ENCODE measurements at places on chromosomes 11 and 22.

DNA sequence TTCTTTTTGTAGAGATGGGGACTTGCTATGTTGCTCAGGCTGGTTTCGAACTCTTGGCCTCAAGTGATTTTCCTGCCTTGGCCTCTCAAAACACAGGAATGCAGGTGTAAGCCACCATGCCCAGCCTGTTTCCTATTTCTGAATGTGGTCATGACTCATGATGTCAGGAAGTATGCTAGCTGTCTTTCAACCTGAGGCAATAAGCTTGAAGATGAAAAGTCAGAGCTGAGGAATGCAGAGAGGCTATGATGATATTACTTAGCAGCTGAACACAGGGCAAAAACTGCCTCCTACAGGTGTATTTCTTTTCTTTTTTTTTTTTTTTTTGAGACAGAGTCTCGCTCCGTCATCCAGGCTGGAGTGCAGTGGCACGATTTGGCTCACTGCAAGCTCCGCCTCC is 9.0 kb upstream of the NUCB2 start:
- peaks cover 3% of the 10 kb centered on the region for H3K27me3 ChIP-seq
- H3K36me3 ChIP-seq: no peaks in the 10 kb centered on the region
- no peak overlapping the region for H3K27ac ChIP-seq
- no peak for DNase-seq

DNA sequence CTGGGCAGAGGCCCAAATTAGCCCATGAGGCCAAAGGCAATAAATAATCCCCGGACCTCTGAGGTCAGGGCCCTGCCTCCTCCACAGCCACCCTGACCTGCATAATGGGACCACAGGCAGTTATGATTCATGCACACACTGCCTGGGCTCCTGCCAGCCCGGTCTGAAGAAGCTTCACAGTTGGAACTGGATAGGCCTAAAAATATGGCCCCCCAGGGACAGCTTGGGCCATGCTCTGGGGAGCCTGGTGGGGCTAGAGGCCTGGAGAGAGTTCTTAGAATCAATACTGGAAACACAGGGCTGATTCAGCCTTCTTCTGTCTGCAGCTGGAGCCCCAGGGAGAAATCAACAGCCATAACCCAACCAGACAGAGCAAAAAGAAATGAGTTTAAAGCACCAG is 112.8 kb upstream of the CADM1 start:
- H3K4me1 ChIP-seq: no peaks in the 10 kb centered on the region
- H3K27me3 ChIP-seq: no peaks in the 10 kb centered on the region
- no peaks in the 10 kb centered on the region for H3K36me3 ChIP-seq
- no peak for DNase-seq
- no peak overlapping the region for H3K27ac ChIP-seq
- H3K4me3 ChIP-seq: no peak overlapping the region

DNA sequence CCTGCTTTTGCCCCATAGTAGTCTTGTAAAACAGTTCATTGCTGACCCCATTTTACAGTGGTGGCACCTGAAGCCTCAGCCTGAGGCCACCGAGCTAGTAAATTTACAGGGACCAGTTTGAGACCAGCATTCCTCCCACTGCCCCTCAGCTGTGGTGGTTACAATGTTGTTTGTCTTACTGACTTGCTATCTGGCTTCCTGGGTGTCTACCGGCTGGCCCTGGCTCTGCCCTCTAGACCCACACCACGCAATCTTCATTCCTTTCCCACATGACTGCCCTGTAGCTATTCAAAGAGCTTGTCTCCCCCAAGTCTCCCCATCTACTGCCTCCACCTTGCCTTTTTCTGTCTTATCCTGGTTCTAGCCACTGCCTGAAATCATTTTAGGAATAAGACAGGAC is 20.8 kb downstream of the PIK3IP1 start:
- peaks cover 6% of the 10 kb centered on the region for H3K36me3 ChIP-seq
- no peak overlapping the region for H3K4me3 ChIP-seq
- peaks cover 2% of the 10 kb centered on the region for H3K4me1 ChIP-seq
- H3K27me3 ChIP-seq: no peaks in the 10 kb centered on the region

- no peak overlapping the region for H3K27ac ChIP-seq
- no peaks in the 10 kb centered on the region for H3K36me3 ChIP-seq
- no peaks in the 10 kb centered on the region for H3K4me1 ChIP-seq
- peaks cover 41% of the 10 kb centered on the region for H3K27me3 ChIP-seq
- no peak for DNase-seq
- H3K4me3 ChIP-seq: no peak overlapping the region
Measured at GRCh38 chr11:1641096-1641495, 11.5 kb downstream of the KRTAP5-5 start.

DNA sequence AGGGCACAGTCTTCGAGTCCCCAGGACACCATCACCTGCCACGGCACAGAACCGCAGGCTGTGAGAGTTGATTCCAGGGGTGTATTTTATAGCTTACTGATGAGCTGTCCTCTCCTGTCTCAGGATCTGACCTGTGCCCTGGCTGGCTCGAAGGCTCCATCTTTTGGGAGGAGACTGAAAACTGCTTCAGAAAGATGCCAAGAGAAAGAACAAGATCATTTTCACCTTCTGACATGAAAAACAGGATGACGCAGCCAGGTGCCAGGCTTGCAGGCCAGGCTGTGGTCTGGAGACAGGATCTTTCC is 2.2 kb downstream of the MRGPRD start:
- no peak for DNase-seq
- H3K4me3 ChIP-seq: no peak overlapping the region
- H3K4me1 ChIP-seq: no peaks in the 10 kb centered on the region
- H3K36me3 ChIP-seq: no peaks in the 10 kb centered on the region
- peaks cover 34% of the 10 kb centered on the region for H3K27me3 ChIP-seq

DNA sequence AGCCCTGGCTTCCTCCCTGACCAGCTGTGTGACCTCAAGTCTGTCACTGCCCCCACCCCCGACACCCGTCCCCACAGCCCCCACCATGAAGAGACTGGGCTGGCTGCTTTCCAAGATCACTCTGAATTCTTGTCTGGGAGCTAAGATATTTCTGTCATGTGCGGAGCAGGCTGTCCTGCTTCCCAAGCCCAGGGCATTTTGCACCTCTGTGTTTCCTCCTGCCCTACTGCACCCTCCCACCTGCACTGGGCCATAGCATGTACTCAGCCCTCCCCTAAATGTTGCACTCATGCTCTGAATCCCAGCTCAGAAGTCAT is 30.3 kb upstream of the MYEOV start:
- no peak overlapping the region for H3K4me3 ChIP-seq
- no peak overlapping the region for H3K27ac ChIP-seq
- no peaks in the 10 kb centered on the region for H3K4me1 ChIP-seq
- DNase-seq: no peak
- H3K27me3 ChIP-seq: no peaks in the 10 kb centered on the region
- no peaks in the 10 kb centered on the region for H3K36me3 ChIP-seq

DNA sequence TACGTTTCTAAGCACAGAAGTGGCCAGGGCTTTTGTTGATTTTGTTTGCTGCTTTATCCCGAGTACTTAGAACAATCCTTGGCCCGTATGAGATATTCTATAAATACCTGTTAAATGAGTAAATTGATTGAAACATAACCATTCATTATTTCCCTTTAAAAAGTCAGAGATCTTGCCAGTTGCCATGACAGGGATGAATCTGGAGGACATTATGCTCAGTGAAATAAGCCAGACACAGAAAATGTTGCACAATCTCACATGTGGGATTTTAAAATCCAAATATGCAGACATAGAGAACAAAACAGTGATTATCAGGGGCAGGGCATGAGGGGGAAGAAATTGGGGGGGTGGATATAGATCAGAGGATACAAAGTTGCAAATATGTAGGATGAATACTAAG is 1240.1 kb downstream of the LRRC4C start:
- H3K27ac ChIP-seq: no peak overlapping the region
- no peak for DNase-seq
- H3K27me3 ChIP-seq: no peaks in the 10 kb centered on the region

GRCh38 chr11:63470311-63470710 is 20.7 kb downstream of the PLAAT5 start:
- peaks cover 26% of the 10 kb centered on the region for H3K27me3 ChIP-seq
- no peak overlapping the region for H3K4me3 ChIP-seq
- H3K4me1 ChIP-seq: no peaks in the 10 kb centered on the region
- H3K27ac ChIP-seq: no peak overlapping the region

DNA sequence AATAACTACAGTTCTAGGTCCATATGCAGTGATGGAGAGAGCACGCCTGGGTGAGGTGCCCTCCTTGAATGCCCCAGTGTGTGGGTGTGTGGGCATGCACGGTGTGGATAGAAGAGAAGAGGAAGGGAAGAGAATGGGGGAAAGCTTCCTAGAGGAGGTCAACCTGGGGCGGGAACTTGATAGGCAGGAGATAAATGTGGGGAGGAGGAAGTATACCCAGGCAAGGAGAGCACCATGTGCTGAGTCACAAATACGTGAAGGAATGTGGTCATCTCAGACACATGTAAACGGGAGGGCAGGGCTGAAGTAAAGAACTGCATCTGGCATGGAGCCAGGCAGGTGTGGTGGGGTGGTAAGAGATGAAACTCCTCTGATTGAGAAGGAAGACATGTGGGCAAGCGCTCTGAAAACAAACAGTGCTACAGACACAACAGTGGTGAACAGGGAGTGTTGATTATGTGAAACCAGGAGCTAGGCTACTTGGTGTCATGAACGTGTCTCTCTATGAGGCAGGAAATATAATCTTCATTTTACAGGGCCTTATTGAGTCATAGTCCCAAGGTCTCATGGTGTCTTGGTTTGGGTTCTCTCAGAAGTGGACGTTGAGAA is 61.5 kb upstream of the EED start:
- H3K27me3 ChIP-seq: no peaks in the 10 kb centered on the region
- no peaks in the 10 kb centered on the region for H3K36me3 ChIP-seq
- no peaks in the 10 kb centered on the region for H3K4me1 ChIP-seq
- H3K27ac ChIP-seq: no peak overlapping the region
- DNase-seq: no peak
- H3K4me3 ChIP-seq: no peak overlapping the region

DNA sequence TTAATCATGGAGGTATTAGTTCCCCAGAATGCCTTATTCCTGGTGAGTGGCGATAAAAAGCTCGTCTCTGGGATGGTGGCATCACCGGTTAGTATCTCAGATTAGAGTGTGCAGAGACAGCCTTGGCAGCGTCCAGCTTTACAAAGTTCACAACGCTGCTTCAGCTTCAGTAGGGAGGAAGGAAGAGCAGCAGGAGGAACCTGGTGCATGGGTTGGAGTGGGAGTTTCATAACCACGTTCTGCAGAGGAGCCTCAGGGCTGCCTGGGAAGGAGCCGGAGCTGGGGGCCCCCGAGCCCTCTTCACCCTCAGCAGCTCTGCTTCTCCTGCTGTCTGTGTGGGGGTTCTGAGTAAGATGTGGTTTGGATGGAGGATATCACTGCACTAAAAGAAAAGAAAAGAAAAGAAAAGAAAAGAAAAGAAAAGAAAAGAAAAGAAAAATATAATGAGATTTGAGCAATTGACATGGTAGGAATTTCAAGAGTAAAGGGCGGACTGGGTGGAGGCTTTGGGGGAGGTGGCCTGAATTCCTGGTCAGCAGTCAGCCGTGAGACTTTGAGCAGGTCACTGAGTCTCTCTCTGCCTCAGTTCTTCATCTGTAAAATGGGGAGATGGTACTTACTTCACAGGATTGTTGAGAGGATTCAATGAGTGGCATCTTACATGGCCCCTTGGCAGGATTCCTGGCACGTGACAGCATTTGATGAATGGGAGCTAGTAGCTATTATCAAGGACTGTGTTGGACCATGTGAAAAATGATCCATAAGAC is 6.5 kb downstream of the ASPHD2 start:
- peaks cover 54% of the 10 kb centered on the region for H3K4me1 ChIP-seq
- no peak overlapping the region for H3K4me3 ChIP-seq
- H3K27ac ChIP-seq: peak overlapping the region; percentile 70
- no peaks in the 10 kb centered on the region for H3K27me3 ChIP-seq
- peaks cover 5% of the 10 kb centered on the region for H3K36me3 ChIP-seq

DNA sequence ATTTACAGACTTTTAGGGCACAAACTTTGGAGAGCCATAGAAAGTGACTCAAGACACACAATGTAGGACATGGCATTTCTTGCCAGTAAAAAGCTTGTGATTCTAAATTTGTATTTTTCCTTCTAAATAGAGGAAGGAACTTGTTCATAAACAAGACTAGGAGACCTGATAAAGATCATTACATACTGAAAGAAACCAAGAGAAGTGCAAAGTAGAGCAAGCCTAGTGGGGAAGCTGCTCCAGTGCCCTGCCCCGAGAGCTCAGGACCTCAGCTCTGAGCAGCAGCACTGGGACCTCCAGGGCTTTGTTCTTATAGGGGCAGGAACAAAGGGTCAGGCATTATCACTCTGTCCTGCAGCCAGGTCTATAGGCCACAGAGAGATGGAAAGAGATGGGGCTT is 7.2 kb downstream of the IRAG1 start:
- H3K27me3 ChIP-seq: no peaks in the 10 kb centered on the region
- no peaks in the 10 kb centered on the region for H3K4me1 ChIP-seq
- no peak overlapping the region for H3K27ac ChIP-seq
- H3K36me3 ChIP-seq: no peaks in the 10 kb centered on the region
- H3K4me3 ChIP-seq: no peak overlapping the region
- no peak for DNase-seq

DNA sequence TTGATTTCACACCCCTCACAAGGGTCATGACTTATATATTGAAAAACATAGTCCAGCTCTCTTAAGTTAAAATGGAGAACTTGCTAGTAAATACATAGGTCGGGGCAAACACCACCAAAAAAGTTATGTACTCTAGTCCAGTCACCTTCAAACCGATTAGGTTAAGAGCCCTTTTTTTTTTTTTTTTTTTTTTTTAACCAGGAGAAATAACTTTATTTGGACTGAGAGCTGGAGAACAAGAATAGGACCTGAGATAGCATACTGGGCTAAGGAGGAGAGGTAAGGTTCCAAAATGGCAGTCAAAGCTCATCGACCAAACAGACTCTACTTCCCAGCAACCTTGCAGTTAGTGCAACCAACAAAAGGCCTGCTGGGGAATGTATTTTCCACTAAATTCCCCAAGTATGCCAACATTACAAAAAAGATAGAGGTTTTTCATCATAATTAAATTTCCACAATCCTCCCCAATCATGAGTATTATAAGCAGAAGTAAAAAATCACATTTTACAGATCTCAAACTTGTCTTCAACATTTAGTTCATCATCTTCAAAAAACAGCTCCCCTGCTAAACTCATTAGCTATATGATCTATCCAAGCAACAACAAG is 3.8 kb downstream of the TMEM41B start:
- peaks cover 5% of the 10 kb centered on the region for H3K36me3 ChIP-seq
- no peak for DNase-seq
- H3K27me3 ChIP-seq: no peaks in the 10 kb centered on the region
- H3K27ac ChIP-seq: no peak overlapping the region
- H3K4me3 ChIP-seq: no peak overlapping the region
- H3K4me1 ChIP-seq: peaks cover 65% of the 10 kb centered on the region

GRCh38 chr11:117871160-117871559 is 5.3 kb downstream of the FXYD6 start:
- no peak for DNase-seq
- peaks cover 65% of the 10 kb centered on the region for H3K27me3 ChIP-seq
- no peaks in the 10 kb centered on the region for H3K36me3 ChIP-seq
- H3K4me1 ChIP-seq: peaks cover 19% of the 10 kb centered on the region
- H3K27ac ChIP-seq: no peak overlapping the region

Measured in naive B cell (primary cell).